ENCODE measurements at places on chromosomes 13 and 19.
A peak's percentile ranks its signal among the peaks of the same experiment; 100 is the strongest.

- DNase-seq: no peak
These were observed 192.8 kb downstream of the LACC1 start for GRCh38 chr13:44072536-44072935.

- no peak for DNase-seq
These were observed 103.3 kb upstream of the HTR2A start for GRCh38 chr13:47000165-47000564.

DNA sequence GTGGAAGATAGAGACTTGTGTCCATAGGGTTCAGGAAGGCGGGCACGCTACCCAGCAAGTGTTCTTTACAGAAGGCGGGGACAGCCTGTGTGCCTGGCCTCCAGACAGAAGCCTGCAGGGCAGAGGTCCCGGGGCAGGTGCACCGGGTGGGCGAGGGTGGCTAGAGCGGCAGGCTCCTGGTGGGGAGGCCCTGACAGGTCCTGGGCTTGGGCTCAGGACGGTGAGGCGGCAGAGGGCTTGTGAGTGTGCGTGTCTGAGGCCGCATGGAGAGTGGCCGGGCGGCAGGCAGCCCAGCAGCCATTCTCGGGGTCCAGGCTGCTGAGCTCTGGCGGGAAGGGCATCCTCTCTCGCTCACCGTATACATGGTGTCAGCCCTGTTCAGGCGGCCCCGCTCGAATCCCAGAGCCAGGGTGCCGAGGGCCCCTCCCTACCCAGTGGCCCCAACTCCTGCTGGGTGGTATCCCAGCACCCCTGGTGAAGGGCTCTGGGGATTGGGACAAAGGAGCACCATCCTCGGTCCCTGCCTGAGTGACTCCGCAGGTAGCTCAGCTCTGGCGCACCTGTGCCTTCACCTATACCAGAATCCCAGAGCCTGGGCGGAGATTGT lies 3.0 kb upstream of the AMH start:
- DNase-seq: no peak

GRCh38 chr13:24042710-24043440 lies 117.6 kb upstream of the SPATA13 start:
- DNase-seq: no peak

GRCh38 chr13:40116008-40116407 lies 460.5 kb downstream of the COG6 start:
- DNase-seq: no peak

GRCh38 chr19:4556597-4557127 lies 2.8 kb downstream of the SEMA6B start:
- peak; percentile 100 for DNase-seq

- DNase-seq: no peak
These were observed 34.8 kb upstream of the ANKRD10 start for GRCh38 chr13:110949628-110950027.

DNA sequence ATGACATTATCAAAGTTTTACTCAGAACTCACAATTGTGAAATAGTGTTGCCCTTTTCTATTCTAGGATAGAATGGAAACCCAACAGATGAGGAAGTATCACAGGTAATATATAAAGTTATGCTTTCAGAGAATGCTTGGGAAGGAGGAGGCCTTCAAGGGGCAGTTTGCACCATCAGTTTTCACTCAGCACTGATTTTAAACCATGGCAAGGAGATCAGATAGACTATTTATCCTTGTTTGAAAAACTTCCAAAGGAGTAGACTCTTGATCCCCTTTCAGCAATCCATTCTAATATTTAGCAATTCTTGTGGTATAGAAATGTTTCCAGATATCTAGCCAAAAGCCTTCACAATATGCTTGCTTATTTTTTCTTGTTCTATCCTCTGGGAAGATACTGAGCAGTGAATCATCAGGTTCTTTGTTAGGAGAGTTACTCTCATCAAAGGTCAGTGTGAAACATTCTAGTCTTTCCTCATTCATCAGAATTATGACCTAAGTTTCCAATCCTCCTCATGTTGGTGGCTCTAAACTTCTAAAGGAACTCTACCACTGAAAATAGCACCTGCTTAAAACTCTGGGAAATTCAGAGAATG lies 3.8 kb downstream of the GPC6 start:
- DNase-seq: no peak

DNA sequence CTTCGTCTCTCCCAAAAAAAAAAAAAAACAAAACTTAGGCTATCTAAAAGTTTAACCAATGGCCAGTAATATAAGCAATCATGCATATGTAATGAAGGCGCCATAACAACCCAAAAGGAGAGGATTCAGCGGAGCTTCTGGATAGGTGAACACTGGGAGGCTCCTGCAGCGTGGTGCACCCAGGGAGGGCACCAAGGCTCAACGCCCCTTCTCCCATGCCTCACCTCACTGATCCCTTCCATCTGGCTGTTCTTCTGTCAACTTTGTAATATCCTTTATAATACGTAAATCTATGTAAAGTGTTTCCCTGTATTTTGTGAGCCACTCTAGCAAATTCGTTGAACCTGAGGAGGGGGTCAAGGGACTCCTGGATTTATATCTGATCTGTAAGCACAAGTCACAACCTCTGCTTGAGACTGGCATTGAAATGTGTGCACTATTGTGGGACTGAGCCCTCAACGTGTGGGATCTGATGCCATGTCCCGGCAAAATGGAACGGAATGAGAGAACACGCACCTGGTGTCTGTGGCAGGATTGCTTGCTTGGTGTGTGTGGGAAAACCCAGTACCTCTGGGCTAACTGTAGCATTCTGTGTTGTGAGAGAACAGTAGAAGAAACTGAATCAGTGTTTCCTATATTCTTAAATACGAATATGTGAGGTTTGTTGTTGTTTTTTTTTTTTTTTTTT lies 521 bp upstream of the ZNF665 start:
- DNase-seq: peak; percentile 41

DNA sequence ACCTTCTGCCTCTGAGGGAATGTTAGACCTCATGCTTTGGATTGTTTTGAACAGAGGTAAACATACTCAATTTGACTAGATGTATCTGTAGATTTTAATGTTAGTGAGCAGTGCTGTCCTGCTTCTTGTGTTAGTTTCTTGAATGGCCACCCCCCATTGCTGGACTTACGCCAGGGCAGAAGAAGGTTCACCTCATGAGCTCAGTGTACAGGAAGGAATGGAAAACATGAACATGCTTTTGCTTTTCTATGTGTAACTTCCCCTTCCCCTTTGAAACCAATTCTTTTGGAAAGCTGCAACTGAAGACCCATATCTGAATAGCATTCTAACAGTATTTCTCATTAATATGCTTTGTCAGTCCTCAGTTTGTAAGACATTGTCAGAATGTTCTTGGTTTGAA lies 32.3 kb downstream of the WASF3 start:
- DNase-seq: no peak

DNA sequence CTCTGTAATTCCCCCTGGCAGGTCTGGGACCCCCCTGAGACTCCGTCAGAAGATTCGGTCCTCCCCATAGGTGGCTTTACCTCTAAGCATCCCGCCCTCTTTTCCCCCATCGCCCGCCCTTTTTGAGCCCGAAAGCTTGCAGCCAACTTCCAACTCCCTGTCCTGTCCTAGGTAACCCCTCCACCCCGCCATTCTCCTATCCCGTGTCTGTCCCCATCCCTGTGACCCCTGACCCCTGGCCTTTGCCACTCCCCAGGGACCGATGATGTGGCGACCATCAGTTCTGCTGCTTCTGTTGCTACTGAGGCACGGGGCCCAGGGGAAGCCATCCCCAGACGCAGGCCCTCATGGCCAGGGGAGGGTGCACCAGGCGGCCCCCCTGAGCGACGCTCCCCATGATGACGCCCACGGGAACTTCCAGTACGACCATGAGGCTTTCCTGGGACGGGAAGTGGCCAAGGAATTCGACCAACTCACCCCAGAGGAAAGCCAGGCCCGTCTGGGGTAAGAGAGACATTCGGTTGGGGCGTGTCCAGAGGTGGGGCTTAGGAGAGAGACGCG lies 488 bp downstream of the RCN3 start:
- peak; percentile 62 for DNase-seq

- DNase-seq: no peak
These were observed 267.1 kb upstream of the TMTC4 start for GRCh38 chr13:100941377-100942368.

GRCh38 chr13:106471957-106472543 lies 63.4 kb downstream of the EFNB2 start:
- peak; percentile 76 for DNase-seq

- no peak for DNase-seq
These were observed 110.6 kb downstream of the DNAJC3 start for GRCh38 chr13:95787356-95788099.

GRCh38 chr13:110400786-110401533 lies 93.9 kb downstream of the COL4A2 start:
- DNase-seq: no peak

DNA sequence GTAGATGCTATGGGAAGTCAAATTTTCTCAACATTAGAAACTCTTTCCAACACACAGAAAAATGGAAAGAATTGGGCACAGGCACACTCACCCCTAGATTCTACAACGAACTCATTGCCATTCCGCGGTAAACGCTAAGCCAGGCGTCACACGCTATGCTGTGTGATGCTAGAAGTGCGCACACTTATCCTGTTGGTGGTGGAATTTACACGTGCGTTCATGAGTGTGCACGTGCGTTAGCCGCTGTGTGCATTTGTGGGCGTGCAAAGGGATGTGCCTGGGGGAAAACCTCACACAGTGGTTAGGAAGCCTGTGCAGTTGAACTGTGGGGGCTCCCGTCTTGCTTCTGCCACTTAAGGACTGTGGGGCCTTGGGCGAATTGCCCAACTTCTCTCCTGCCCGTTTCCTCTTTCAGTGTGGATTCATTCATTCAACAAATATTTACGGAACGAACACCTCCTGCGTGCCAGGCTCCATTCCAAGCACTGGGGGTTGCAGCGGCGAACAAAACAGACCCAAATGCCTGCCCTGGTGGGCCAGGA lies 7.7 kb downstream of the NFILZ start:
- no peak for DNase-seq

GRCh38 chr13:110319397-110319773 lies 12.3 kb downstream of the COL4A2 start:
- DNase-seq: no peak

DNA sequence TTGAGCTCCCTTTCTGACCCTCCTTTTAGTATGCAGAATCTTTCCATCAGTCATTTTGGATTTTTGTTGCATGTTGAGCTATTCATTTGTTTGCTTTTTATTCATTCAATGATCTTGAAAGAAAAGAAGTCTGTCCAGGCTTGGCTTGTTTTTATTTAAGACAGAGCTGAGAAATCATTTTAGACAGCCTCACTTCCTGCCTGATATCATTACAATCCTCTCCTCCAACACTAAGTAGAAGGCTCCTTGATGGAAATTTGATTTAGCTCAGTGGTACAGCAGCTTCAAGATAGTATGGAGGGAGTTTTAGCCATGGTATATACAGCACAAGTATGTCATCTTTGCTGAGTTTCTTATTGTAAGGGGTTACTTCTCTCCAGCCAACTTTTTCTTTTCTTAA lies 28.4 kb downstream of the MBNL2 start:
- no peak for DNase-seq

DNA sequence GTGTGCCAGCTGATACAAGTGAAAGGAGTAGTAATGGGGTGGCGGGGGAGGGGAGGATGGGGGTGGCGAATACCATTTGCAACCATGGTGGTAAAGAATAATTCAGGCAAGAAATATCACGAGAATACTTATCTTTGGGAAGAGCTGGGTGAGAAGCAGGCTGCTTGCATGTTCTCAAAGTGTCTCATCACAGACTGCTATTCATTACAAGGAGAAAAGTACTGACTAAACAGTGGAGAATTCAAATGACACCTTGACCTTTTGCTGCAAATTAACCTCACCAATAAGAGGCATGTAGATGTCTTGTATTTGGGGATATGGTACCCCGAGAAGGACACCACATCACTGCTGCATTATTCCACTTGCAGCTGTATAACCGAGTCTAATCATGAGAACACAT lies 585.7 kb upstream of the GPC6 start:
- DNase-seq: no peak

All from H7 (cell line).